ENCODE measurements at places on chromosomes 7 and 10.

DNA sequence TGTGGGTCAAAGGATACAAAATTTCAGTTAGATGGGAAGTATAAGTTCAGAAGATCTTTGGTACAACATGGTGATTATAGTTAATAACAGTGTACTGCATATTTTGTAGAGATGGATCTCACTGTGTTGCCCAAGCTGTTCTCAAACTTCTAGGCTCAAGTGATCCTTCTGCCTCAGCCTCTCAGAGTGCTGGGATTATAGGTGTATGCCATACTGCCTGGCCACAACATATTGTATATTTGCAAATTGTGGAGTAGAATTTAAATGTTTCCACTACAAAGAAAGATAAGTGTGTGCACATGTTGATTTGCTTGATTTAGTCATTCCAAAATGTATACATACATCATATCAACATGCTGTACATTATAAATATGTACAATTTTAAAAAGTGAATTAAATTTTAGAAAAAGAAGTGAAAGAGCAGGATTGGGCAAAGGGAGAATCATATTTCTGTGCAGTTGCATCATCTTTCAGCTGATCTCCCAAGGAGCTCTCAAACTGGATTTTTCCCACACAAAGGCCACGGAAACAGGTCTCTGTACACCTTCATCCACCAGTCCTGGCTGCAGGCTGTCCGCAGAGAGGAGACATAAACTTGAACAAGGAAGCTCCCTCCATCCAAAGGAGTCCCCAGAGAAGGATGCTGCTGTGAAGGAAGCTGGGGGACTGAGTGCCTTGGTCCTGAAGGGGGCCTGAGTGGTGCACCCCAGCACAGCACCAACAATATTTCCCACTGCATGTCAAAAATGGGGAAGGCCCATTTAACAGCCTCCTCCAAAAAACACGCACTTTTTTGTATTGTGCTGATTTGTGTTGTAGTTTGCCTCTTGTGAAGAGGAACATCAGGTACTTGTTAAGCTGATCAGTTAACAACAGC lies 217.1 kb upstream of the GHITM start:
- DNase-seq: no peak

- DNase-seq: no peak
These were observed 13.8 kb downstream of the AKR1C3 start for GRCh38 chr10:5107860-5108526.

GRCh38 chr10:34351161-34351560 lies 463.9 kb downstream of the PARD3 start:
- DNase-seq: no peak

DNA sequence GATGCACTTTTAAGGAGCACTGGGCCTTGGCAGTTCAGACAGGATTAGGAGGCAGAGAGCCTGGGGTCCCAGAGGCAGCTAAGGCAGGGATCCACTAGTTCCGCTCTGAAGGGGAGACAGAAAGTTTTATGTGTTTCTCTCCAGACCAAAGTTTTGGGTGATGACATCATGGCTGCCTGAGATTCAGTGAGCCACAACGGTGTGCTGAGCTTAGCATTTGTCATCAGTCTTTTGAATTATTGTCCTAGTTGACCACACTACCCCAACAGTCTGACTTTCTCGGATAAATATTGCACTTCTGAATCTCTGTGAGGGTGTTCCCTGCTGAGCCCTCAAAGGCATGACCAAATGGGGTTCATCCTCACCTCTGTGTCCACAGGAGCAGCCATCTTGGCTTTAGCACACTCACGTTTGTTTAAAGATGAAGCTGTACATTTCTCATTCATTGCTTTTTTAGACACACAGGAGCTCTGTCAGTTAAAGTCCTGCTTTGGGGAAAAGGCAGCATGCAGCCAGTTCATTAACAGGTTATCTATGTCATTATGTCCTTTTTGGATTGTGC lies 297.7 kb upstream of the LRGUK start:
- DNase-seq: no peak

- no peak for DNase-seq
These were observed 689 bp upstream of the SMARCD3 start for GRCh38 chr7:151249034-151249731.

- DNase-seq: no peak
These were observed 229.1 kb downstream of the BAMBI start for GRCh38 chr10:28906415-28906814.

Measured in GM04503 (cell line).